ENCODE measurements at places on chromosomes 12 and 14. TPM values are rescaled to one million over a fixed set of nuclear protein-coding genes. Genes with fewer than 3 reads are reported as not detected.
A peak's percentile ranks its signal among the peaks of the same experiment; 100 is the strongest.

Gene TSHR
- not detected for total RNA-seq

Gene KIF5A
- 0.18 TPM for total RNA-seq

Gene PRH2
- total RNA-seq: 0.28 TPM

Gene BLTP3B
- 38.7 TPM for total RNA-seq

GRCh38 chr12:122138181-122138580 lies 35.8 kb downstream of the IL31 start:
- no peak for DNase-seq

GRCh38 chr14:64409126-64409920 lies 21.2 kb downstream of the MTHFD1 start:
- no peak for DNase-seq

DNA sequence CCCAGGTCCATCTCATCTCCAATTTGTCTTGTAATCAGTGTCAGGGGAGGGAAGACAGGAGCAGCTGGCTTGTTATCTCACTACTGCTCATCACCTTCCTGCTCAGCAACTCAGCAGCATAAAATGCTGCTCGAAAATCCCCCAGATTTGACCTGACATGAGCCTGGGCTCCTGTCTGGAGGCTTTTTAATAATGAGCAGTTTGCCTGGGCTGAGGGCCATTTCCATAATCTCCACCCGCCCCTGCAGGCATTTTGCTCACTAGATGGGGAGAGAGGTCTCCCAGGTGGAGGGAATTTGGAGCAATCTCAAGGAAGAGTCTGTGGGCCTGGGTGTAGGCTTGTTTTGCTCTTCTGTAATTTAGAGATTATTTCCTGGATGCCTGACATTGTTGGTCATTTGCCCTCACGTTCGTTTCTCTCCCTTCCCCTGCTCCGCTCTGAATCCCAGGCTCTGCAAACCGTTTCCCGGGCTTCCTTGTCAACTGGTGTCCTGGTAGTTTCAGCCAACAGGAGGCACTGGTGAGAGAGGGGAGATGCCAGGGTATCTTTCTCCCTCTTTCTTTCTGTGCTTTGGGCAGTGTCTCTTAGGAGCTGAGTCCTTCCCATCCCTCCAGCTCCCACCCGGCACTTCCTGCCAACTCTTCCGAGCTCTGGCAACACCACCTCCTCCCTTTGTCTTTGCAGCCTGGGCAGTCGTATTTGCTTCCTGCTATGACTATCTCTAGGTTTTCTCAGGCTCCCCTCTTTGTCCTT lies 299.2 kb downstream of the GLT1D1 start:
- no peak for DNase-seq

GRCh38 chr12:57487055-57487596 lies 742 bp upstream of the MARS1 start:
- DNase-seq: no peak

DNA sequence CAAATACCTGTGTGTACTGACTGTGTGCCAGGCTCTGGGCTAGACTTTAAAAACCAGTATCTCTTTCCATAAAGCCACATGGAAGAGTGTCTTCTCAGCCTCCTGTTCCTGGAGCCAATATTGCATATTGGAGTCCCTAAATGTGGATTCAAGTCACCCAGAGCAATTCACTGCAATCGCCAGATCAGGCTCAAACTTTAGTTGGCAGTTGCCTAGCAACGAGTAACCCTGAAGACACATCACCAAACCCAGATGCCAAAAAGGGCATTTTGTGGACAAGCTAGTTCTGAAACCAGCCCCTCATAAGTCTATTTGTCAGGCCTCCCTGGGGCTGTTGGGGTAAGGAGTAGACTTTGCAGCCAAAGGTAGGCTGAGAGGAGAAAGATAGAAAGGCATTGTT lies 13.7 kb downstream of the DPF3 start:
- no peak for DNase-seq

- no peak for DNase-seq
These were observed 81.4 kb downstream of the CRACR2A start for GRCh38 chr12:3671330-3672112.

DNA sequence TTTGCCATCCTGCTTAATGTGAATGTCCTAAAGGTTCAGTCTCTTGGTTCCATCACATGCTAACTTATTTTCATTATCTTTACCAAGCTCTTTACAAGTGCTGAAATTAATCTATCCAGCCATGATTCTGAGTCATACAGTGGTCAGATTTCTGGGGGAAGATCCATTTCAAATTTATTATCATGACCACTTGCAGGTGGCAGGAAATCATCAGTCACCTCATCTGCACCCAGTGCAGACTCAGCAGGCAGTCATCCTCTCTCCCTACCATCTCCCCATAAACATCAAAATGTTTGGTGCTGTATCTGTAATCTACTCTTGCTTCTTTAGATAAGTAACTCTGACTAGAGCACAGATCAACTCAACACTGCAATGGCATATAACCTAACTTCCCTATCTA lies 23.5 kb downstream of the ATG14 start:
- DNase-seq: peak; percentile 95

DNA sequence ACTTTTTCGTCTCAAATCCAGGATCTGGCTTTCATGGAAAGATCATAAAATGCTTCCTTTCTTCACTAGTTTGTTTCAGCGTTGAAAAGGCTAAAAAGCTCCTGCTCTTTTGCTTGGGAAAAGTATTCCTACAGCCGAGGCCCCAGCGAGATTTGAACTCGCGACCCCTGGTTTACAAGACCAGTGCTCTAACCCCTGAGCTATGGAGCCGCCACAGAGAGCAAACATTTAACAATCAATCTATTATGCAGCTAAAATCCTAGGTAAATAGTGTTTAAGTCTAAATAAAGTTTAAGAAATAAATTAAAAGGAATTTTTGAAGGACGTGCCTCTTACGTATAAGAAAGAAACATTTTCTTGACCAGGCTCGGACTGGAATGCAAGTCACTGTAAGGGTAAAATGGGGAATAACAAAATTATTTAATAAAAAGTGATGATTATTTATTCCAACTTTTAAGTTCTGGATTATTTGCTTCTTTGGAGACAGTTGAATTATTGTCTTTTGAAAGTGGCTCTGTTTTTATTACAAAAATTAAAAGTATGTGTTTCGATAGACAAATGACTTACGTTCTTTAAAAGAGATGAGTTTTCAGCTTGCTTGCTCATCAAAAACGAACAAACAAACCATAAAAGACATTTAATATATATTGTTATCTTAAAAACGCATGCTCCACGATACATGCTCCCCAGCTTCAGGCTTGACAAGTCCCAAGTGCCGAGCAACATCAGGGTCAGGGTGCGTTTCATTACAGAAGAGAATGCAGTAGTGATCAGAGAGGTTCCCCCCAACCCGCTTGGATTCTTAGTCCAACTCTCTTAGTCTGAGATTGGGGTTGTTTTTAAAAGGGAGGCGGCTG lies 10.2 kb downstream of the OR6S1 start:
- DNase-seq: peak; percentile 70

GRCh38 chr12:93019975-93020630 lies 91.0 kb upstream of the EEA1 start:
- DNase-seq: no peak

DNA sequence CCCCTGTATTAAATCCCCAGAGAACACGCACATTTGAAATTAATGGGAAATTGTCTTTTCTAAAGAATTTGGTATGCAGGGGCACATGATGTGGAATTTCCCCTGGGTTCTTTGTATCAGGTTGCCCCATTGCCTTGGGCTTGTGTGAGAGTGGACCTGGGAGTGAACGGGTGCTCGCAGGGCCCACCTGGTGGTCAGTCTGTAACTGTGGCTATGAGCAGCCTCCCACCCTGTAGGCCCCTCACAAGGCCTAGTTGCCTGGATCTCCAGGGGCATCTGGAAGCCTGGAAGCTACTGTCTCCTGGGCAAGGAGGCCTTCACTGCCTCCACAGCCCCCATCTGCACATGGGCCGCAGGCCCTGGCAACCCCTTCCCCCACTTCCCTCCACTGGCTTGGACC lies 96.7 kb downstream of the SLC25A47 start:
- DNase-seq: no peak

DNA sequence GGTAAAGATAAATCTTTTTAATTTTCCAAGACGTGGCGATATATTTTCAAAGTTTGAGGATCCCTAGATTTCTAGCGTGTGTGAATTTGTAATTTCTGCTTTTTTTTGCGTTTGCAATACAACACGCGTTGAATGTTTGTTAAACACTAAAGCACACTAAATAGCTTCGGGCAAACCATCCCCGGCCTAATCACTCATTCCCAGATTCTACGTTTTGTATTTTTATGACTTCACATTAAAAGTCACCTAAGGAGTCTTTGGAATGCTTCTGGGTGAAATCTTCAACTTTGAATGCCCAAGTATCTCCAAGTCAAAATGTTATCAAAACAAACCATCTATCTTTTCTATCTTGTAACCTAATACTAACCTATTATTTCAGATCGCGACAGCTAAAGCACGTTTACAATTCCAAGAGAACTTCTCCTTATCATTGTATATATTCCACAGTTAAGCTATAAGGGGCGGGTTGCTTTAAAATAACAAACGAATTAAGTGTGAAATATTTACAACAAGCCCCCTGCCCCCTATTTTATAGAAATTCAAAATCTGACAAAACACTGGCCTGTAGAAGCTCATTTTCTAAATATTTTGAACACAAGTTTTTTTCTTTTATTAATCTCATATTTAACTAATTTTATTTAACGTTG lies 1.1 kb downstream of the ALX1 start:
- DNase-seq: no peak

GRCh38 chr12:78671295-78671694 lies 193.3 kb upstream of the SYT1 start:
- DNase-seq: peak; percentile 96

DNA sequence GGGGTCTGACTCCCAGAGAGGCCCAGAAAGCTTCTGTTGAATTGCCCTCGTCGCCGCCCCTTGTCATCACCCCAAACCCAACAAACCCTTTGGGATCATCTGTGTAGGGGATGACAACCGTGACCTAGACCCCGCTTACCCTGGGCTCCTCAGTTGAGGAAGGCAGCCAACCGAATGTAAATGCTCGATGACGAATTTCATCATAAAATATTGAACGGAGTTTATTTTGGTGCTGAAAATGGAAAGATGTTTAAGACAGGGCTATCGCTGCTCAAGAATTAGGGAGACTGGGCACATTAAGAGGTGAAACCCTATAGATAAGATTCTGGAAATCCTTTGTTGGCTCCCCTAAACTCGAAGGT lies 512 bp downstream of the ACTR10 start:
- peak; percentile 0 for DNase-seq

GRCh38 chr12:31218203-31219025 lies 107.5 kb downstream of the SINHCAF start:
- DNase-seq: no peak

DNA sequence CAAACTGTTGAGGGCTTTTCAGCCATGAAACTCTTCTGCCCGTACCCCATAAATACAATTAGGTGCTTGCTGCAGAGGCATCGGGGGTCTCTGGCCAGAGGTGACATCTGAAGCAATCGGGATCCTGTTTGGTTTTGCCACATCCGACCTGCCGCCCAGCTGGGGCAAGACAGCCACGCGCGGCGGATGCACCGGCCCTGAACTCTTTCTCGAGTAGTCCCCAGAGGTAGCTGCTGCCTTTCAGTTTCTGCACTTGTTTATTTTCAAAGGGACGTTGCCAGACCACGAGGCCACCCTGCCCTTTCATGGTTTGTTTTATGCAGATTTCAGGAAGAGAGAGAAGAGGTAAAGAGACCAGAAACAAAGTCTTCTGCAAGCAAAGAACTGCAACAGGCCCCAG lies 10.6 kb upstream of the MLXIP start:
- peak; percentile 89 for DNase-seq

- DNase-seq: peak; percentile 13
These were observed 1.4 kb downstream of the TRMT61A start for GRCh38 chr14:103530390-103530789.

GRCh38 chr12:91483471-91483985 lies 300.9 kb upstream of the DCN start:
- no peak for DNase-seq

DNA sequence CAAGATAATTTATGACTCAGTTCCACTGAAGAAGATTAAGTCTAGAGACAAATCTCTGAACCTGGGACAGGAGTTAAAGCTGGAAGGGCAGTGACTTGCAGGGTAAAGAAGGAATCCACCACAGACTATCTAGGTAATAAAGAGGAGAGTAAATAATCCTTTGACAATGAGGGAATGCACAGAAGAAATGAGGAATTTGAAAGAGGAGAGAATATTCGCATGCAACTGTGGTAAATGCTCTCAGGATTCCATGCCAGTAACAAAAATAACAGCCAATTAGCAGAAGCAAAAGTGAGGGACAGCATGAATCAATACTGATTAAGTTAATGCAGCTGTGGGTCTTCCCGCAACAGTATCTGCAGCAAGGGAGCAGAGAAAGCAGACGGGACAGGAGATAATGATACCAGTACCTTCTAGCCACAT lies 77.0 kb downstream of the KITLG start:
- DNase-seq: no peak

- no peak for DNase-seq
These were observed 183.1 kb upstream of the FBXO33 start for GRCh38 chr14:39615352-39615751.

DNA sequence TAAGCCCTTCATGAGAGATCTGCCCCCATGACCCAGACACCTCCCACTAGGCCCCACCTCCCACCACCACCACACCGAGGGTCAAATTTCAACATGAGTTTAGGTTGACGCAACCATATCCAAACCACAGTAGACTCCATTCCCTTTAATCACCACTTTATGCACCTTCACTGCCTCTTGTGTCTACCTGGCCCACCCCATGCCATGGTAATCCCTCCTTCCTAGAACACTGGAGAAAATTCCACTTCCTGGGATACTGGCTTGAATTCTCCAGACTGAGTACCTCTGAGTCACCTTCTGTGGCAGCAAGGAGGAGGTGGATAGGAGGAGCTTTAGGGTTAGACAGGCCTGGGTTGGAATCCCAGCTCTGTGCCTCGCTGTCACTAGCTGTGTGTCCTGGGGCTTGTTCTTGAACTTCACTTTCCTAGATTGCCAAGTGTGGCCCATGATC lies 26.1 kb upstream of the CIPC start:
- DNase-seq: peak; percentile 39

DNA sequence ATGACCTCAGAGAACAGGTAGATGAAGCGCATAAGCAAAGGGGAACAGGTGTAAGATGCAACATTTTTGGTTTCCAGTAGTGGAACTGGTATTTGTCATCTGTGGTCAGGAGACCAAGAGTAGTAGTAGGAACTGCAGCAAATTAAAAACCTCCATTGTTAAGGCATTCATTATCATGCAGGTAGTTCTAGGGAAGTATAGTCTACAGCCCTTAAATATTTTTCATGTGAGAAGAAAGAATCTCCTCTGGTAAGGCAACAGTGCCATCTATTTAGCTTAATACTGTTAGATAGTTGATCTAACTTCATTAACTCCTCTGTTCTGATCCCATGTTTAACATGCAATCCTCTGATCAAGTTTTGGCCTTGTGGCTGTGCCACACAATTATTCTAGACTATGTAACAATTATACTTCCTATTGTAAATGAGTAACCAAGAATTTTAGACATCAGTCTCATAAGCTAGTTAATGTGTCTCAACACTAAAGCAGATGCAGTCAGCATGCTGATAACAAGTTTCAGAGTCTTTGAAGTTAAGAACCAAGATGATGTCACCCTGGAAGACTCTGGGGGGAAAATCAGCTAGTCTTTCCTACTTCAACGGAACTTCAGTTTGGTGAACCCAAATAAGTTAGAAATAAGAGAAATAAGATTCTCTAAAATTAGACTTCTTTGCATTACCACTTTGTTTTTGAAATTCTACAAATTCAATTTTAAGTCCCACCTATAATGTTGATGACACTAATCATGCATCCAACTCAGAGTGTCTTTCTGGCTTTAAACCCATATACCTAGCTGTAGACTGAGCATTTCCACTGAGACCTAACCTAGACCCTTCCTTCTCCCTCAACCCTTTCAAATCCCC lies 70.9 kb downstream of the STXBP6 start:
- peak; percentile 34 for DNase-seq

- DNase-seq: no peak
These were observed 83.7 kb upstream of the BTG1 start for GRCh38 chr12:92229381-92229780.

- no peak for DNase-seq
These were observed 114.8 kb downstream of the ALX1 start for GRCh38 chr12:85394809-85395208.
